Lower leg skin (tissue), 4 donors: ENCODE measurements at places on chromosomes 7 and 10. TPM values are rescaled to one million over a fixed set of nuclear protein-coding genes. Genes with fewer than 3 reads are reported as not detected.

Gene GRID1
- 1.4 TPM for total RNA-seq

Gene PGAM1
- 237 TPM for total RNA-seq

Gene CASTOR2
- 10.7 TPM for total RNA-seq

Gene GOLGA7B
- 7.6 TPM for total RNA-seq

Gene HYAL4
- 2.9 TPM for total RNA-seq

- DNase-seq: no peak
Observed at GRCh38 chr7:26237035-26237807, 35.7 kb downstream of the CBX3 start.

DNA sequence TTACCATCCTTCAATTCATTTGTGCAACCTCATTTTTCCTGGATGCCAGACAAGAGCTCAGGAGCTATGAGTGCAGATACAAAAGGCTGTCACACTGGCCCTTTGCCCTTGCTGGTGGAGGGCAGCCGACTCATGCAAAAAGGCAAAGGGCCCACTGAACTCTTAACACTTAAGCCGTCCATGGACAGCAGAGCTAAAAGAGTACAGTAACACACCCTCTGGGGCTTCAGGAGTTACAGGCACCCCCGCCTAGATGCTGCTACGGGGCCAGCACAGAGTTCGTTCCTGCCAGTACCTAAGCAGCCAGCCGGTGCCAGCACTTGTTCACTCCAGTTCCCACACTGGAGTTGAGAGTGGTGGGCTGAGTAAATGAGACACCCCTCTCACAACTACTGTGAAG, 69.9 kb upstream of the MRLN start:
- DNase-seq: no peak

- DNase-seq: no peak
Observed at GRCh38 chr10:98407017-98407743, 7.8 kb downstream of the PYROXD2 start.

GRCh38 chr7:1505731-1506550, 1.8 kb upstream of the INTS1 start:
- no peak for DNase-seq

DNA sequence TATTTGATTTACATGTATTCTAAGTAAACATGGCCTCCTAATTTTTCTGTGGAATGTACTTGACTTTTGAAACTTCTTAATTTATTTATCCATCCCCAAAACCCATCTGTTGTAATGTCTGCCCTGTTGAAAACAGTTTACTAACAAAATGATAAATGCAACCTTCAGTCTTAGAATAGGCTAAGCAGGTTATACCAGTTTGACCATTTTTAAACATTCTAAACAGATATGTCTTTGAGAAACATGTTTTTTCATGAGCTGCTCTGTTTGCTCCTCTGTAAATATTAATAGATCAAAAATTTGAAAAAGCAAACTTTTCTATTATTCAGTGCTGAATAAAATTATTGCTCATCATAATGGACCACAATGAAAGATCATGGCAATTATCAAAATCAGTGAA, 33.4 kb upstream of the NRBF2 start:
- DNase-seq: no peak

DNA sequence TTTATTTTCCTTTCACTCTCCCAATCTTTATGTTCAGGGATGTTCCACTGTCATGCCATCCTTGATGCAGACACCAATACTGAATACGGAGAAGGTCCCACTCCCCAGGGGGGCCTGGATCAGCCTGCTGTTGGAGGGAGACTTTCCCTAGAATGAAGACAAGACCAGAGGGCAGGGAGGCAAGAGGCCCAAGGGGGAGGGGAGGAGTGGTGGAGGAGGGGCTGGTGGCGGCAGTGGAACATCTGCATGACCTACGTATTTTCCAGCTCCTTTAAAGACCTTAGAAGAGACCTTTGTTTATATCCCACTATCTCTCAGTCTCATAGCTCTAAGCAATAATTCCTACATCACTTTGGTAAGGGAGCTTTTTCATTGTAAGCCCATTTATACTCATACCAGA, 183.0 kb downstream of the HECW1 start:
- DNase-seq: no peak

DNA sequence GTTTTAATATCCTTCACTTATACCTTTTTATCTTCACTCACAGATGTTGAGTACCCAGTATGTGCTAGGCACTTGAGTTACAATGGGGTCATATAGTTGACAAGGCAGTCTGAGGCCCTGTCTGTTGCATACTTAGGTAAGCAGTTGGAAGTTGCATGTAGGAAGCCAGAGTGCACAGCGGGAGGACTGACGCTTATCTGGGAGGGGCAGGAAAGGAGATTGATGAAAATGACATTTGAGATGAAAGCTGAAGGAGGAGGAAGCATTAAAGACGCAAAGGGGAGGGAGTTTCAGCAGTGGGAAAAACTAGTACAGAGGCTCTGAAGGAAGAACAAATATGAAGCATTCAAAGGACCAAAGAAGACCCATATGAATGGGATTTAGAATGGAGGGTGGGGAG, 266.2 kb downstream of the HTR7 start:
- DNase-seq: no peak

DNA sequence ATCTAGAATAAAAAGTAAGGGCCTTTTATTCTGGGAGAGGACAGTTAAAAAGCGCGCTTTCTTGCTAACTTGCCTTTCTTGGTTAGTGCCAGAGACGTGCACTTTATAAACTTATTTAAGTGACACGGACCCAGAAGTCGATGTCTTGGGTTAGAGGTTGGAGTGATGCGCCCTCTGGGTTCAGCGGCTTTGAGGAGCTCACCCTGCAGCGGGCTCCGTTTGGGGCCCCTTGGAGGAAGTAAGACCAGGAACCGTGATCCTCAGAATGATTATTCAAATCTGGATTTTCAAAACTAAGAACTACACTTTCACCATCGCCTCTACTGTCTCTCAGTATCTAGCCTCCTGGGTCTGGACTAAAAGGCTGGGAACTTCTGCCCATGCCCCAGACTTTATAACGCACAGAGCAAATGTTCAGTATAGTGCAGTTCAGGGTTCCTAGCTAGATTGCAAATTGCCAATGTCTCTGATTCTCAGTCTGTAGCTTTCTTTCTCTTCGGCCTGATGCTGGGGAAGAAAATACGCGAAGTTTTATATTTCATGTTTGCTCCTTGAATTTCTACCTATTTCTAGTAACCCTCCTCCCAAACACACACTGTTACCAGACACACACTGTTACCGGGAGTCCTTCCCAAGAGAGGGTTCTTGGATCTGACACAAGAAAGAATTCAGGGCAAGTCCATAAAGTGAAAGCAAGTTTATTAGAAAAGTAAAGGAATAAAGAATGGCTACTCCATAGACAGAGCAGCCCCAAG, 18.6 kb upstream of the SMO start:
- DNase-seq: no peak

DNA sequence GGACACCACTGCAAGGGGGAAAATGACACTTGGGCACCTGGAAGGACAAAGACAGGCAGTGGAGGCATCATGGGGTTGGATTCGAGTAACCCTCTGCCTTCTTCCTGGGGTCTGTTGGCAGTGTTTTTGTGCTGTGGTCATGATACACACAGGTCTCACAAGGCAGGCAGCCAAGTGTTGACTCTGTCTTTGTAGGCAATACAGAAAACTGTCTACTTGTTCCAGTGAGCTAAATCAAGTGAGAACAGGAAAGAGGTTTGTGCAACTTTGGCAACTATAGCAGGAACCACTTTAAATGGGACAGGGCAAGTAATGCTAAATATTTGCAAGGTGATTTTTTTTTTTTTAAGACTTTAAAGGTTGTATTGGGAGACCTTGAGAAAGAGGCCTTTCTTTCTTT, 578.6 kb upstream of the GALNT17 start:
- no peak for DNase-seq

GRCh38 chr10:7891634-7892033, 73.3 kb downstream of the TAF3 start:
- no peak for DNase-seq

DNA sequence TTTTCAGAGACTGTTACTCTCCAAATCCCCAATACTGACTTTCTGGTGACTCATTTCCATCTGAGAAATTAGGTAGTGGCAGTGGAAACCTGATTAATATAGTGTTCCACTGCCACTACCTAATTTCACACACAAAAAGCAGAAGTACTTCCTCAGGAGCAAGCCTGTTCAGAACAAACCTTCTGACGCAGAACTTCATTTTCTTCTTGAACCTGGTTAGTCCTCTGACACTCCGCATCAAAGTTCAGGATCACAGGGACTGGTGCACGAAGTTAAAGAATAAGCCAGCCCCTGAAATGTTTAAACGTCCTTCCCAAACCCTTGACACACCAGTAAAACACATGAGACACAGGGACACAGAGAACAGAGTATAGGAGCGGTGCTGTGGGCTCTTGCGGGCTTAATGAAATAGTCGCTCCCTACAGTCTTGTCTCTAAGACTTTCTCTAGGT, 4.4 kb downstream of the WDR91 start:
- DNase-seq: no peak

GRCh38 chr7:119643558-119643957, 629.4 kb upstream of the KCND2 start:
- DNase-seq: no peak

DNA sequence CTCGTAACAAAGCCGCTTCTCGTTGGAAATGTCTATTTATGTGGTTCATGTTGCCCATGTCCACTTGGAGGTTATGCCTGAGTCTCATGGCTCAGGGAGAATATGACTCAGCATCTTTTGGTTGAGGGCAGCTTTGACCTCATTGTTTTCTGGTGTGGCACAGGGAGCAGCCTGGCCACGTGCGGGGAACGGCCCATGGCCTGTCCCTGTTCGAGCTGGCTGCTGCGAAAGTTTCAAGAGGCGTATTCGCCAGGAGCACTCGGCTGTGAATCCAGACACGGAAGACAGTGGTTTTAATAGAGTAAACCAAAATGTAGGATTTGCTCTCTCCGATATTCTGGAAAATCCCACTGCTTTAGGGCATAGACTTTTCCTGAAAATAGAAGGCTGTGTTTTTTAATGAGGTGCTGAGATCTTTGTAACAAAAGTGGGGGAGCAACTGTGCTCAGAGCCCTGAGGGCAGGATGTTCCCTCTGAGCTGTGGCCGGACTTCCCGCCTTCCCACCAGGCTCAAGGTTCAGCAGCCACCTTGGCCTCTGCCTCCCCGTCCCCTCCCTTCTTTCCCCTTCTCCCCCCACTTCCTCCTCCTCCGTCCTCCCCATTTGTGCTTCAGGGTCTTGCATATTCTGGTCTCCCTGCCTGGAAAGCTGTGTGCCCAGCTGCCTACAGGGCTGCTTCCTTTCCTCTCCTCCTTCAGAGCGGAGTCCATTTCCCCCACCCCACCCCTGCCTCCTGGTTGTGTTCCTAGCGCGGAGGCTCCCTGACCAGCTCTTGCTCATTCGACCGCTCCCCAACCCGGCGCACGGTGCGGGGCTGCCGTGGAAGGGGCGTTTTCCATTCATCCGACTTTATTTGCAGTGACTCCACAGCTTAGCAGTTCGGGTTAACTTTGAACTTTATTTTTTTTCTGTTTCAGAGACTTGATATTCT, 642.0 kb downstream of the SDK1 start:
- DNase-seq: no peak

DNA sequence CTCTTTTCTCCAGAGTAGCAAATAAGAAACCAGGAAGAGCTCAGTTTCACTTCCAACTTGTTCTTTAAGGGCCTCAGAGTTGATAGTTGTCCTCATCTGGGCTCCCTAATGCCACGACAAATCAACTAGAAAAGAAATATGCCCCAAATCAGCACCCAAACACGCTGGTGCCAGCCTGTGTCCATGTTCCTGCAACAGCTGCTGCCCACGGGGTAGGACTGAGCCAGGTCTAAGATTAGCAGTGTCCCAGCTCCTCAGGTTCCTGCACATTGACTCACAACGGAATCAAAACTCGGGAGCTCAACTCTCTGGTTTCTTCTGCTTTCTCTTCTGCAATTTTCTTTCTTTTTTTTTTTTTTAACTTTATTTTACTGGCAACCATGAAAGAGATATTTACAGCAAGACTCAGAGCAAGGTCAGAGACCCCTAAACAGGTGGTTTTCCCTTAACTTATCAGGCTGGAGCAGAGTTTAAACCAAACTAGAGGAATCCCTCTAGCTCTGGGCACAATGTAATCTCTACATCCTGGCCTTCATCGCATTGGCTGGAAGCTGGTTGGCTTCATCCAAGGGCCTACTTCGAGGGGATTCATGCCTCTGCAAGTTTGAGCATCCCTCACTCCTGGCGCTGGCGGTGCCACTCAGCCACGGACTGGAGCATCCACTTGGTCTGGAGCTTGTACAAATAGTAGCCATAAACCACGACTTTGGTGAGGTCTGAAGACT, 126.1 kb downstream of the PFKFB3 start:
- no peak for DNase-seq

GRCh38 chr10:131144711-131145375, 166.7 kb downstream of the TCERG1L start:
- no peak for DNase-seq

GRCh38 chr10:61391281-61391680, 61.9 kb downstream of the TMEM26 start:
- no peak for DNase-seq

DNA sequence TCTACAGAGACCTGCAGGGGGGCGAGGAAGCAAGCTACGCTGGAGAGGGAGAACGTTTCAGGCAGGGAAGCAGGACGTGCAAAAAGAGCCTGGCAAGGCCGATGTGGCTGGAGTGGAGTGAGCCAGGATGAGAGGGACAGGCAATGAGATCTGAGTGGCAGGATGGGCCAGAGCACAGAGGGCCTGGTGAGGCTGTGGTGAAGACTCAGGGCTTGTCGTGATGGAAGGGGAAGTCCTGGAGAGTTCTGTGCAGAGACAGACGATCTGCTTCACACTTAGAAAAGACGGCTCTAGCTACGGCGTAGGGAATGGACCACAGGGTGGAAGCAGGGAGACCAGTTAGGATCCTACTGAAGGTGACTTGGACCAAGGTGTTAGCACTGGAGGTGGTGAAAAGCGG, 87.0 kb downstream of the SH3PXD2A start:
- DNase-seq: no peak

- DNase-seq: no peak
Observed at GRCh38 chr7:33186192-33186591, 56.8 kb downstream of the BBS9 start.

DNA sequence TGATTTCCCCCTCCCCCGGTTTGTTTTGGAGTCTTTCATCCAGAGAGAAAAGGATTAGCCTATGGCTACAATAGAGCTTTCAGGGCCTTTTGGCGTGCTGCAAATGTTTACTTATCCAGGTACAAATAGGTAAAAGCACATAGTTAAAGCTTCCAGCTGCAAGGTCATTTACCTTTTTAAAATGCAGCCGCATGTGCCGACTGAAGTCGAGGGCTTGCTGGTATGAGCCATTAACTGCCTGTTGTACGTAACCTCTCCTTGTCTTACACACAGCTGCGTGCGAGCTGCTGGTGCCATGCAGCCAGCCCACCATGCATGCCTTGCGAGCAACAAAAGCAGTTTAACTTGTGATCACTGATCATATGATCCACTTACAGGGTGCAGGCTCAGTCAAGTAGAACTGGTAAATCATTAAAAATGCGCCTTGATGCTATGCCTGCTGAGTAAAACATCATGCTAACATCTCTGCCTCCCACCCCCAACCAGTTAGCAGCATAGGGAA, 866.4 kb downstream of the LRMDA start:
- DNase-seq: no peak

GRCh38 chr7:103918631-103919271, 70.7 kb downstream of the RELN start:
- DNase-seq: no peak

GRCh38 chr7:134625550-134625949, 21.1 kb upstream of the BPGM start:
- DNase-seq: no peak

GRCh38 chr7:2681929-2682799, 5.8 kb upstream of the AMZ1 start:
- DNase-seq: no peak

- DNase-seq: no peak
Observed at GRCh38 chr7:82945056-82945455, 217.6 kb downstream of the PCLO start.
